ENCODE measurements at places on chromosomes 4 and X. TPM values are rescaled to one million over a fixed set of nuclear protein-coding genes. Genes with fewer than 3 reads are reported as not detected.
A peak's percentile ranks its signal among the peaks of the same experiment; 100 is the strongest.

DNA sequence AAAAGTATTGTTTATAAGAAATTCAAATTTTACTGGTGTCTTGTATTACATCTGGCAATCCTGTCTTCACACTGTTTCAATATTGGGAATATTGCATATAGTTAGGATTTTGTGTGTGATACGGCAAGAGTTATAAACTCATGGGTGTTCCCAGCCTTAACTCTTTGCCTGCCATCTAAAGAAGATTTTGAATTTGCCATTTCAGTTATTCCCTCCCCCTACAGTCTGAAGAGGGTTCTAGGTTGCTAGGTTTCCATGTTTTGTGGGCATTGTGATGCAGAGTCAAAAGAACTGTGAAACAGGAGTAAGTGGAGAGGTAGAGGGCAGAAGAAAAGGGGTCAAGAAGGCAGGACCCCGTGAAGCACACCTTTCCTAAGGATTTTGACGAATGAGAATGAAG lies at the start of gene CPXCR1:
Gene CPXCR1, plus strand, starts transcription at position 301 of the 400 bp plus-strand sequence. CDS start 6,190 bp downstream, outside the sequence.
- H3K27me3 ChIP-seq, result no peaks in the 10 kb centered on the region
- no peaks in the 10 kb centered on the region for H3K4me1 ChIP-seq
- H3K36me3 ChIP-seq, result no peaks in the 10 kb centered on the region

Gene SSX3
- total RNA-seq, result not detected

GRCh38 chr4:1793496-1793840 lies 375 bp downstream of the FGFR3 start:
- no peaks in the 10 kb centered on the region for H3K36me3 ChIP-seq
- H3K4me1 ChIP-seq, result peaks cover 6% of the 10 kb centered on the region
- H3K27ac ChIP-seq, result no peak overlapping the region
- no peak overlapping the region for H3K4me3 ChIP-seq
- DNase-seq, result no peak
- H3K27me3 ChIP-seq, result peaks cover 49% of the 10 kb centered on the region

- H3K4me1 ChIP-seq, result no peaks in the 10 kb centered on the region
- H3K4me3 ChIP-seq, result no peak overlapping the region
- no peaks in the 10 kb centered on the region for H3K27me3 ChIP-seq
- no peaks in the 10 kb centered on the region for H3K36me3 ChIP-seq
- no peak for DNase-seq
Measured at GRCh38 chrX:141341341-141341740, 99.0 kb upstream of the SPANXC start.

Gene SLC2A9
- total RNA-seq, result 0.62 TPM

DNA sequence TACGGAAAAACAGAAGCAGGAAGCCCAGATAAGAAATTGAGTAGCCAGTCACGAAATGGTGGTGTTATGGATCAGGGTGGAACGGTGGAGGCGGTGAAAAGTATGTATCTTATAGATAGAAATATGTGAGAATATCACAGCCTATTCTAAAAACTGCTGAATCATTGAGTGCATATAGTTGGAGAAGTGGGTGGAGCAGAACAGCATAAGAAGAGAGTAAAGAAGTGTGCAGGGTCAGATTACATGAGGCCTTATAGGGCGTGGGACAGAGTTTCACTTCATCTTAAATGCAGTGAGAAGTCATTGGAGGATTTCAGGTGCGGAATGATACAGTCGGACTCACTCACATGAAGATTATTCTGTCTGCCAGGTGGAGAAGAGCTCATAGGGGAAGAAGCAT lies 293.1 kb downstream of the TRIML1 start:
- no peaks in the 10 kb centered on the region for H3K36me3 ChIP-seq
- no peak for DNase-seq
- no peaks in the 10 kb centered on the region for H3K4me1 ChIP-seq

DNA sequence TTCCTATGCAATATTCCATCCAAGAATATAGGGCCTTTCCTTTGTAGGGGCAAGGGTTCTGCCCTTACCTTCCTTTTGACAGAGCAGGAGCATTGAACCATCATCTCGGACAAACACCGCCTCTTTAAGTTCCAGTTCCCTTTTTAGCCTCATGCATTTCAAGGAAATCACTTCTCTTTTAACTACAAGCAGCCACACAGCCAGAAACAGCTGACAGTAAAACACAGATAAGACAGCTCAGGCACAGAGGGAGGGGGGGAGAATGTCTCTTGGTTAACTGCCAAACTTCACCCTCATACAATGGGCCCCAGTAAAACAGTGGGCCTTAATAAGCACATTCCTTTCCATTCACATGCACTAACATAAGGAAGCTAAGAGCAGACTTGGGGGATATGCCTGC lies 648.3 kb downstream of the GABRG1 start:
- no peak for DNase-seq
- H3K27me3 ChIP-seq, result no peaks in the 10 kb centered on the region
- no peak overlapping the region for H3K4me3 ChIP-seq
- H3K4me1 ChIP-seq, result no peaks in the 10 kb centered on the region
- no peak overlapping the region for H3K27ac ChIP-seq
- H3K36me3 ChIP-seq, result no peaks in the 10 kb centered on the region

DNA sequence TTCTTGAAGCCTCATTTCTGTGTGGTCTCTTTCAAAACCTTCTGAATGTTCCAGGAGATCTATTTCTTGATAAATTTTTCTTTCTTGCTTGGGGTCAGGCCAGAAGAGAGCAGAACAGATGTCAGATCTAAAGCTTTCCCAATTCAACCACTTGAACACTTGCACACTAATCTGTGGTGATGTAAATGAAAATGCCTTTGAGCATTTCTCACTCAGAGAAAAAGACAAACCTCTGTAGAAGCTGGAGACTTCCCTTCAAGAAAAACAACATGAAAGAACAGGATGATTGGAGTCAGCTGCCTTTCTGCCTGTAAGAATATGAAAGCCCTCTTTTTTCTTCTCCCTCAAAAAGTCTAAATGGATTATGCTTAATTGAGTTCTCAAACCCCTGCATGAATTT lies 11.2 kb downstream of the IGFBP7 start:
- no peaks in the 10 kb centered on the region for H3K27me3 ChIP-seq
- peak overlapping the region; percentile 75 for H3K27ac ChIP-seq
- H3K36me3 ChIP-seq, result no peaks in the 10 kb centered on the region

Gene TRPC3
- not detected for total RNA-seq

Gene SHOX
- 0.65 TPM for total RNA-seq

Gene MAGEA4
- total RNA-seq, result not detected

- no peaks in the 10 kb centered on the region for H3K27me3 ChIP-seq
- no peaks in the 10 kb centered on the region for H3K36me3 ChIP-seq
- DNase-seq, result no peak
- no peaks in the 10 kb centered on the region for H3K4me1 ChIP-seq
- no peak overlapping the region for H3K4me3 ChIP-seq
Measured at GRCh38 chrX:1581132-1581531, 10.3 kb upstream of the AKAP17A start.

- no peaks in the 10 kb centered on the region for H3K4me1 ChIP-seq
- DNase-seq, result no peak
- no peak overlapping the region for H3K27ac ChIP-seq
- no peaks in the 10 kb centered on the region for H3K36me3 ChIP-seq
Measured at GRCh38 chrX:22629105-22629725, 356.5 kb downstream of the CBLL2 start.

Gene LUZP4
- total RNA-seq, result not detected

DNA sequence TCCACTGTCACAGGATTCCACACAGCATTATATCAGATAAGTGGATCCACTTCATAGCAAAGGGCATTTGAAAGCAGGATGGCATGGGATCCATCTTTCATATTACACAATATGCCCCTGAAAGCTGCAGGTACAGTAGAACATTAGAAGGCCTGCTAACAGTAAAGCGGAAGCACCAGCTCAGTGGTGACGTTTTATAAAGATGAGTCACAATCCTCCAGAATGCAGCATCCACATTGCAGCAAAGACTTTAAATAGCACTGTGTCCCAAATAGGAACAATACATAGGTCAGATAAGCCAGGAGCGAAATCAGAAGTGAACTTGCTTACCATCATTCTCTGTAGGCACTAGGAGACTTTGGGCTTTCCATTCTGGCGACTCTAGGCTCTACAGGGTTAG lies 609.5 kb upstream of the FAT1 start:
- DNase-seq, result no peak
- no peak overlapping the region for H3K27ac ChIP-seq
- H3K4me3 ChIP-seq, result no peak overlapping the region
- H3K4me1 ChIP-seq, result no peaks in the 10 kb centered on the region

- DNase-seq, result no peak
- H3K4me3 ChIP-seq, result no peak overlapping the region
- no peaks in the 10 kb centered on the region for H3K36me3 ChIP-seq
Measured at GRCh38 chrX:153704021-153704526, 16.3 kb downstream of the SLC6A8 start.

DNA sequence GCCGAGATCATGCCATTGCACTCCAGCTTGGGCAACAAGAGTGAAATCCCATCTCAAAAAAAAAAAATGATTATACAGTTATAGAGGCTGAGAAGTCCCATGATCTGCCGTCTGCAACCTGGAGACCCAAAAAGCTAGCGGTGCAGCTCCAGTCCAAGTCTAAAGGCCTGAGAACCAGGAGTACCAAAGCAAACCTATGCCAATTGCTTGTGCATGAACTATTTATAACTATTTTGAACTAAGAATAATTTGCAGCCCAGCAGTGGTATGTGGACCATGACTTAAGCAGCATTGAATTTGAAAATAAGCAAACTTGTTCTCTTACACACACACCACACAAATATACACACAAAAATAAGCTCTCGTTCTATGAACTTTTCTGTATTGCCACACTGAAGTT lies 51.8 kb downstream of the TASL start:
- no peak for DNase-seq
- H3K4me3 ChIP-seq, result no peak overlapping the region
- no peak overlapping the region for H3K27ac ChIP-seq
- no peaks in the 10 kb centered on the region for H3K36me3 ChIP-seq
- no peaks in the 10 kb centered on the region for H3K4me1 ChIP-seq
- H3K27me3 ChIP-seq, result no peaks in the 10 kb centered on the region

GRCh38 chr4:91764085-91764484 lies 539.7 kb upstream of the GRID2 start:
- DNase-seq, result no peak
- H3K27ac ChIP-seq, result no peak overlapping the region
- H3K4me3 ChIP-seq, result no peak overlapping the region
- H3K36me3 ChIP-seq, result no peaks in the 10 kb centered on the region

Gene MSANTD1
- total RNA-seq, result 0.36 TPM

GRCh38 chrX:8607326-8607725 lies 124.6 kb downstream of the ANOS1 start:
- no peak overlapping the region for H3K27ac ChIP-seq
- H3K36me3 ChIP-seq, result no peaks in the 10 kb centered on the region

DNA sequence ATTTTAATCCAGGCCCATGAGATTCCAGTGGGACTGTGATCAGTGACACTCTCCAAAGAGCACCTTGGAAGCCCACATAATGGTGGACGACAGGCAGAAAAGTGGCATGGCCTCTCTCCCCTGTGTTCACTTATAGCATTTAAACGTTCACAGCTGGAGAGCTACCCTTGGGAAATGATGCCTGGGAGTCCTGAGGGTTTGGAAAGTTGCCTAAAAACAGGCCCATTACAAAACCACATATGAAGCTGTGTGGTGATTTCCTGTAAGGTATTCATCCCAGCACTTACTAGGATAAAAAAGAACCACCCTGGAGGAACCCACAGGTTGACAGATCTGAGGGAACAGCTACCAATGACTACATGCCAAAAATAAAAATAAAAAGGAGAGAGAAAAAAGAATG lies 193.2 kb downstream of the RASL11B start:
- no peak overlapping the region for H3K4me3 ChIP-seq
- no peak for DNase-seq
- no peak overlapping the region for H3K27ac ChIP-seq
- H3K36me3 ChIP-seq, result no peaks in the 10 kb centered on the region
- H3K27me3 ChIP-seq, result no peaks in the 10 kb centered on the region

Gene MAGEA2B
- not detected for total RNA-seq

DNA sequence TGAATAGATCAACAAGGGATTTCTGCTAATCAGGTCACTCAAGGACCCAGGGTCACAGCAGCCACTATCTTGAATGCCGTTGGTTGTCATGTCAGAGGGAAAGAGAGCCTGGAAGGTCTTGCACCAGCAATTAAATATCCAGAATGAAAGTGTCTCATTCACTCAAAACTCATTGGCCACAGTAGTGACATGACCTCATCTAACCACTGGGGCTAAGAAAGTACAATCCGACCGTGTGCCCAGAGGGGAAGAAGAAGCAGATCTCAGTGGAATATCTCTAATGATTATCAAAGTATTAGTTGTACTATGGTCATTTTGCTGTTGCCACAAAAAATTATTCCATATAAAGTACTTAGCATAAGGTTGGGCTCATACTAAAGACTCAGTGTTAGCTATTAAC lies 210.0 kb downstream of the QDPR start:
- no peak for DNase-seq
- H3K36me3 ChIP-seq, result no peaks in the 10 kb centered on the region
- H3K27me3 ChIP-seq, result no peaks in the 10 kb centered on the region
- H3K27ac ChIP-seq, result no peak overlapping the region

- no peaks in the 10 kb centered on the region for H3K27me3 ChIP-seq
- no peak overlapping the region for H3K27ac ChIP-seq
- H3K36me3 ChIP-seq, result no peaks in the 10 kb centered on the region
Measured at GRCh38 chrX:40402831-40403533, 177.8 kb upstream of the ATP6AP2 start.

DNA sequence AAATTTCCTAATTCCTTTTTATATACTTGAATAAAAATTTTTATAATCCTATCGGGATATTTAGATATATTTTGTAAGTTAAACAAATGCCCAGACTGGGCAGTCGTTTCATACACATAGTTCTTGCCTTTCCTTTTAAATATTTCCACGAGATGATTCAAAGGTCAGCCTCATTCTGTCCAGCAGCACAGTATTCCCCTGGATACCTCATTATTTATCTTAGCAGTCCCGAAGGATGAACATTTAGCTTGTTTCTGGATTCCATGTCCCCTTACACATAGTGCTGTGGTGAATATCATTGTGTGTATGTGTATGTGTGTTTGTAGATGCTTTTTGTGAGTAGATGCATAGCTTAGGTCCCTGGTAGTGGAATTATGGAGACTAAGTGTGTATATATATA lies 38.3 kb downstream of the RAPGEF2 start:
- no peak overlapping the region for H3K4me3 ChIP-seq
- DNase-seq, result no peak
- peaks cover 90% of the 10 kb centered on the region for H3K4me1 ChIP-seq

- H3K27ac ChIP-seq, result no peak overlapping the region
- H3K4me3 ChIP-seq, result no peak overlapping the region
- no peak for DNase-seq
- no peaks in the 10 kb centered on the region for H3K27me3 ChIP-seq
Measured at GRCh38 chrX:68751372-68751771, 77.4 kb upstream of the EFNB1 start.

GRCh38 chrX:109485470-109486340 lies 3.8 kb upstream of the GUCY2F start:
- DNase-seq, result no peak
- H3K4me1 ChIP-seq, result no peaks in the 10 kb centered on the region
- no peak overlapping the region for H3K4me3 ChIP-seq
- no peak overlapping the region for H3K27ac ChIP-seq

DNA sequence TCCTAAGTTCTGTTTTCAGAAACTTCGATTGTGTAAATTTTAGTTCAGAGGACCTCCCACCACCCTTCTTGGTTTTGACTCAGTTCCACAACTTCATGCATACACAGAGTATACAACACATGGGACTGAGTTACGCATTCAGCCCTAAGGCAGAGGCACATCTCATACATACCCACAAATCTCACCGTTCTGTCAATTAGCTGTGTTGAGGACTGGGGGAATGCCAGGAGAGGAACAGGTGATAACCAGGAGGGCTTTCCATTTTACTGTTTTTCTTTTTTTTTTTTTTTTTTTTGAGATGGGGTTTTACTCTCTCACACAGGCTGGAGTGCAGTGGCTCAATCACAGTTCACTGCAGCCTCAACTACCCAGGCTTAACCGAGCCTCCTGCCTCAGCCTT lies 150.2 kb downstream of the TSPAN5 start:
- H3K36me3 ChIP-seq, result no peaks in the 10 kb centered on the region
- no peak overlapping the region for H3K27ac ChIP-seq
- no peak for DNase-seq
- no peaks in the 10 kb centered on the region for H3K4me1 ChIP-seq
- no peak overlapping the region for H3K4me3 ChIP-seq

Measured in gastrocnemius medialis (tissue), 4 donors.